ENCODE measurements at places on chromosomes 5 and 9.

GRCh38 chr5:59921816-59922215, 28.3 kb upstream of the PDE4D start:
- DNase-seq: no peak

DNA sequence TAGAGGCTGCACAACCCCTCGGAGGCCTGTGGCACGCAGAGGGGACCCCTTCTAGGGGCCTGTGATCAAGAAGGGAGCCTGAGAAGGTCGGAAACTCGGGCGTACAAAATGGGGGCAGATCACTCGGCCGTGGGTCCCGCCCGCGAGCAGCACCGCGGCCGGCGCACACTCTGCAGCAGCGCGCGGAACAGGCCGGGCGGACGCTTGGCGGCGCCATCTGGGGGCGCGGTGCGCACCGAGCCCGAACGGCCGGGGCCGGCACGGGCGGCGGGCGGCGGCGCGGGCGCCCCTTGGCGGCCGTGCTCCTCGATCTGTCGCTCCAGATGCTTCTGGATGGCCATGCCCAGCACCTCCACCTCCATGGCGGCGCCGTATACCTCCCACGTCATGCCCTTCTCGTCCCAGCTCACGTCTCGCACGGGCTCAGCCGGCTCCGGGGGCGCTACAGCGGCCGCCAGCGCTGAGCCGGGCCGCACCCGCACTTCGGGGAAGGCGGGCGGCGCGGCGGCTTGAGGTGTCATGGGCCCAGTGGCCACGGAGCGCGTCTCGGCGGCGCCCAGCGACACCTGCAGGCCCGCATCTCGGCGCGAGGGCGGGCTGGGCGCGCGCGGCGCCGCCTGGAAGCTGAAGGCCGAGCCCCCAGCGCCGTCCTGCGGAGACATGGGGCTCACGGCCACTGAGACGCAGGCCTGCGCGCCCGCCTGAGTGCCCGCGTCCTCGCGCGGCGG, 13.1 kb downstream of the GPRIN1 start:
- peak; percentile 28 for DNase-seq

GRCh38 chr5:72955143-72955767, 586 bp upstream of the FCHO2 start:
- DNase-seq: no peak

GRCh38 chr9:85009251-85009650, 339.7 kb downstream of the NTRK2 start:
- no peak for DNase-seq

- DNase-seq: no peak
Observed at GRCh38 chr9:132677976-132678375, 7.7 kb downstream of the GTF3C4 start.

DNA sequence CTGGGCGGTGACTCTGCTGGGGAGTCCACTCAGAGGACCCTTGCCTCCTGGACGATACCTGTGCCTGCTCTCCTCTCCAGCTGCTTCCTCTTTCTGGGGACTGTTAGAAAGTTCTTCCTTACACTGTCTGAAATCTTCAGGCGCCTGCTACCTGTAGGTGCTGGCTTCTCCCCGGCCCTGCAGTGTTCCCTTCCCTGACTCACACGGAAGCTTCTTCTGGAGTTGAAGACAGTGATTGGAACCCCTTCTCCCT, 562 bp downstream of the GSN start:
- no peak for DNase-seq

DNA sequence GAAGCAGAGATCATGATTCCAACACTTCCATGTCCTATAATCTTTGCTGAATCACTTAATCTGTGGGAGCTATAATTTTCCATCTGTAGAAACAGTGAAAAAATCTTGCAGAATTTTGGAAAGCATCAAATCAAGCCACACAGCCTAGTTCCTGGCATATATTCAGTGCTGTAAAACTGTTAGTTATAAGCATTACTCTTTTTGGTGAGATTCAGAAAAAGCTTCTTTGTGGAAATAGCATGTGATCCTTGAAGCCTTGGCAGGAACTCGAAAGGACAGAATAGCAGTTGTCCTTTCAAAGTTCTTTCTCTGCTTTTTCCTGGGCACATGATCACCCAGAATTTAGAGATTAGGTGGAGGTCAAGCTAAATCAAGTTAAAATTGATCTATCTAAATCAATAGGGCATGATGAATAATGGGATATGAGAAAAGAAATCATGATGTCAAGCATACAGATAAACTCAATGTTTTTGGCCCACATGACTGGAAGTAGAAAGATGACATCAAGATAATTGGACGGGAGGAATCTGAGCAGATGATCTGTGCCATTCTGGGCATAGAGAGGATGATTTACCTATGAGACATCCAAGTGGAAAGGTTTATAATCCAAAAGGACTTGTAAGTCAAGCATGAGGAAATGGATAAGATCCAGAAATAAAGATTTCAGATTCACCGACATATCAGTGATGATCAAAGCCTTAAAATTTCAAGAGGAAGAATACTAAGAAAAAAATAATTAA, 73.1 kb downstream of the TMEM232 start:
- no peak for DNase-seq

Data from fibroblast of skin of abdomen (primary cell).